ENCODE measurements at places on chromosomes 3 and 15.

- DNase-seq: no peak
Measured at GRCh38 chr15:85963262-85963760, 116.4 kb upstream of the AGBL1 start.

GRCh38 chr15:53072077-53072476, 281.9 kb upstream of the ONECUT1 start:
- peak; percentile 55 for DNase-seq

GRCh38 chr3:22263042-22263441, 512.0 kb upstream of the ZNF385D start:
- DNase-seq: no peak

- peak; percentile 20 for DNase-seq
Measured at GRCh38 chr3:53023072-53023823, 22.6 kb downstream of the SFMBT1 start.

- DNase-seq: no peak
Measured at GRCh38 chr15:67931861-67932260, 92.0 kb upstream of the RNU6-1 start.

- peak; percentile 92 for DNase-seq
Measured at GRCh38 chr15:36612063-36612788, 32.8 kb downstream of the CDIN1 start.

- no peak for DNase-seq
Measured at GRCh38 chr3:10268930-10269329, 20.7 kb downstream of the TATDN2 start.

- no peak for DNase-seq
Measured at GRCh38 chr15:26838742-26839460, 28.0 kb upstream of the GABRA5 start.

DNA sequence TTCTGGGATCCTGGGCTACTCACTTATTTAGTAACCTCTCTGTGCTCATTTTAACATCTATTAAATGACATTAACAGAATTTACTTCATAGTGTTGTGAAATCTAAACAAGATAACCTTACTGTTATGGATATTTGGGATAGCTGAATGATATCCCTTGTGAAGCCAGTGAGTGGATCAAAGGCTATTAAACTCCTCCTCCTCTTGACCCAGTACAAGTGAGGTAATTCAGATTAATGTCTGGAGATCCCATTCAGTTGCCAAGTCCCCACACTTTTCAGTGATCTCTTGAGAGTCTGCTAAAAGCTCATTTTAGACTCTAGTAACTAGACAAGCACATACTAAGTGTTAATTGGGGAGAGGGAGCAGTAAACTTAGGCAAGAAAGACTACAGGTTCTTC, 2.5 kb upstream of the ANKRD28 start:
- DNase-seq: peak; percentile 42

- no peak for DNase-seq
Measured at GRCh38 chr3:6785726-6786125, 75.2 kb upstream of the GRM7 start.

GRCh38 chr3:154766765-154767503, 313.2 kb upstream of the MME start:
- no peak for DNase-seq

GRCh38 chr3:138359148-138359918, 11.0 kb downstream of the MRAS start:
- DNase-seq: no peak

DNA sequence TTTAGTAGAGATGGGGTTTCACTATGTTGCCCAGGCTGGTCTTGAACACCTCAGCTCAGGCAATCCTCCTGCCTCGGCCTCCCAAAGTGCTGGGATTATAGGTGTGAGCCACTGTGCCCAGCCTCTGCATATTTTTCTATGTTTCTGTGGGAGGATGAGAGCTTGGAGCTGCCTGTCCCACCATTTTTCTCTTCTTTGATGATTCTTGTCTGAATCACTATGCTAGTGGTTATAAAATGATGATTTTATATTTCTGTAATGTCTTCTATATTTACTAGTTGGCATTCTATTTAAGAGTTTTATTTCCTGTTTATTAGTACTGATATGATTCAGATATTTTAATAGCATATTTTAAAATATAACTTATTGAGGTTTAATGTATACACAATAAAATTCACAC, 69.7 kb downstream of the CHCHD6 start:
- peak; percentile 53 for DNase-seq

GRCh38 chr3:170632780-170633179, 46.9 kb upstream of the SLC7A14 start:
- no peak for DNase-seq

DNA sequence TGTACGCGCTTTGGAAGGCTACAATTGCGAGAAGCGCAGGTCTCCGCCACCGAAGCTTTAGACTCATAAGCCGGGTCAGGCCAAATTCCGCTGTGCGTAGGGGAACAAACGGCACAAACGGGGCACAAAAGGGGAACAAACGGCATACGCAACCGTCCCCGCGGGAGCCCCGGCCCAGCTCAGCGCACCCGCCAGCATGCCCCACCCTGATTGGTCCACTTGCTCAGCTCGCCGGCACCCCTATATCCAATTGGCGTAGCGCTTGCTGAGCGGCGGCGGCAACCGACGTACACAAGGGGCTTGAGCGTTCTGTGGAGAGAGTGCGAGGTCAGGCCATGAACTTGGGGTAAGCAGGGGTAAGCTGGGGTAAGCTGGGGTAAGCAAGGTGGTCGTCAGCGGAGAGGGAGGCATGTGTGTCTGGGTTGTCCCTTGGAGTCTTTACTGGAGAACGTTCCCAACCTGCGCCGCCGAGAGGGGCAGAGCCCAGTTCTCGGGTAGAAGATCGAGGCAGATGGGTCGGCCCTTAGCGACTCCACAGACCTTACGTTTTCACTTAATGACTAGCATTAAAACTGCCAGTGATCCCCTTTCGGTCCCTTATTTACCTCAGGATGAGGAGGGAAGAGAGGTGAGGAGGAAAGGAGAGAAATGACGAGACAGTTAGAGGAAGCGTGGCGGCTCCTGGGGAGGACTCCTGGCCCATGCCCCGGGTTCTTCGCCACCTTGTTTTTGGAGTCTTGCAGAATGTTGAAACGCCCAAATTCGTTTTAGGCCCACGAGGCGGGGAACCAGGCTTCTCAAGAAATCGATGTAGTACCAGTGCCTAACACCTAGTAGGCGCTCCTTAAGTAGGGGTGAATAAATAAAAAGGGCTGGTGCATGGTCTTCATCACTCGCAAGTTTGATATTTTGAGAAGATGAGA, at the start of gene CCDC66:
Gene CCDC66 (plus strand): TSS at position 268 of the 923 bp plus-strand sequence. CDS start 68 bp downstream, at position 336.
- peak; percentile 92 for DNase-seq

DNA sequence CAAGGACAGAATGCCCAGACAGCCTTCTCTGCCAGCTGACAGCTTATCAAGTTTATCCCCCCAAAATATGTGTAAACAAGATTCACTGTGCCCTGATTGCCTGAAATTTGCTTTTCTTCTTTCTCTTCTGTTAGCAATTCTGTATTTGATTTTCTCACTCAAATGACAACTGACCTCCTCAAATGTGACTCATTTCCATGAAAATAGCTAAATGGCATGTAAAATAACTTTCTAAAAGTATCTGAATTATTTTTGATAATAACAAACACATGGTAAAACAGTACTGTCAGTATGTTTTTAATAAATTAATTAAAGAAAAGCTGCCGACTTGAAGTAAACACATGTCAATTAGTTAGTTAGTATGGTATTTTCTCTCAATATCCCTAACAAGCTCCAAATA, 202.3 kb upstream of the STAC start:
- no peak for DNase-seq

DNA sequence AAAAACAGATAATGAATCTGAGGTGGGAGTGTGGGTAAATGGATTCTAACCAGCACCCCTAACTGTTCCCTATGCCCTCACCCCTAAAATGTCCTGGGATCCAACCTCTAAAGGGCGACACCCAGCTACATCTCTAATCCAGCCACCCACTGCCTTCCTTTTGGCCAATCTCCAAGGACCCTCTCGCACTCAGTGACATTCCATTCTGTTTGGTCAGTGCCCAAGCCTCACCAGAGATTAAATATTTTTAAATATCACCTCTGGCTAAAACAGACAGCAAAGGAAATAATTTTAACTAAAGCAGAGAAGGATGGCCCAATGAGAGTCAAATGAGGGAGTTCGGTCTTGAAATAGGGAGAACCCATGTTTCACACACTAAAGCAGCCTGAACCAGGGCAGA, 19.9 kb upstream of the SCN10A start:
- DNase-seq: no peak

DNA sequence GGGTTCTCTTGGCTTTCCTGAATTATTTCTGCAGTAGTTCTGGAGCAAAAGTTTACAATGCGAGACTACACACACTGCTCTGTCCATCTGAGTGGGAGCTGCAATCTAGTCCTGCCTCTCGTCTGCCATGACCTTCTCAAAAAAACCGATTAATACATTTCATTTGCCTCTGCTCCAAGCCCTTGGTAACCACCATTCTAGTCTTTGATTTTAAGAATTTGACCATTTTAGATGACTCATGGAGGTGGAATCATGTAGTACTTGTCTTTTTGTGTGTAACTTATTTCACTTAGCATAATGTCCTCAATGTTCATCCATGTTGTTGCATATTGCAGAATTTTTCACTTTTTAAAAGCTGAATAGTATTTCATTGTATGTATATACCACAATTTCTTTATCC, 356.9 kb downstream of the SV2B start:
- DNase-seq: no peak

- DNase-seq: no peak
Measured at GRCh38 chr3:192186498-192186897, 540.8 kb downstream of the FGF12 start.

DNA sequence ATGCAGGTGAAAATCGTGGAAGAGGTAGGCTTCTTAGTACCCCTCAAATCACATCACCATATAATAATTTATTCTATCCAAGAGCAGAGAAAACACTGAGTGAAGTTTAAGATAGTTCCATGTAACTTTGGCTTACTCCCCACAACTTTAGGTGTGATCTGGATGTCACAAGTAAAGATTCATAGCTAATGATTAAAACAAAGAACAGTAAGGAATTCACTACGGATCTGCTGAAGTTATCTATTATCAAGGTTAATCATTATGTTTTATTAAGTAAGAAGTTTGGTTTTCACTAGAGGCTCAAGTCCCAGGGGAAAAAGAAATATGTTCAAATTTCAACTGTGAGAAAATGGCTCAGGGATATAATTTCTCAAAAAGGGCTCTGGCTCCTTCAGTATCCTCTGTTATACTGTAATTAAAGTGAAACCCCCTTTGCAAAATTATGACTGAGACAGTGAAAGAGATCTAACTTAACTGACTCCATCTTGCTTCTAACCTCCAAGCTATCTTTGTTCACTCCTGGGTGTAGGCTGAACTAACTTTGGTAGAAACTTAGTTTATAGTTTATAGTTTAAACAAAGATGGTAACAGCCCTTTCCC, 17.1 kb downstream of the CD80 start:
- DNase-seq: no peak

DNA sequence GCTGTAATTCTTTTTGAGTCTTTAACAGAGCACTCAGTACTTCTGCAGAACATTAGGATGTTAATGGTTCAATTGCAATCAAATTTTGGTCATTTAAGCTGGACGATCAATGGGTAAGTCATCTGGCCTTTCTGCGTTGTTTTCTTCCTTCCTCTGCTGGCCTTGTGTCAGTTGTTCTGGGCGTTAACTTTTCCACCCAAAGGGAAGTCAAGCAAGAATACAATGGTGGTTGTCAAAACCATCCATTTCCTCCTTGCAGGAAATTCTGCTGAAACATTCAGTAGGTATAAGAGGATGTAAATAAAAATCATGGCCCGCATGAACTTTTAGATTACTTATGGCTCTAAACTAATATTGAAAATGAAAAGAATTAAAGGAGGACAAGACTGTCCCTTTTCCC, 584.0 kb downstream of the GRM7 start:
- no peak for DNase-seq

DNA sequence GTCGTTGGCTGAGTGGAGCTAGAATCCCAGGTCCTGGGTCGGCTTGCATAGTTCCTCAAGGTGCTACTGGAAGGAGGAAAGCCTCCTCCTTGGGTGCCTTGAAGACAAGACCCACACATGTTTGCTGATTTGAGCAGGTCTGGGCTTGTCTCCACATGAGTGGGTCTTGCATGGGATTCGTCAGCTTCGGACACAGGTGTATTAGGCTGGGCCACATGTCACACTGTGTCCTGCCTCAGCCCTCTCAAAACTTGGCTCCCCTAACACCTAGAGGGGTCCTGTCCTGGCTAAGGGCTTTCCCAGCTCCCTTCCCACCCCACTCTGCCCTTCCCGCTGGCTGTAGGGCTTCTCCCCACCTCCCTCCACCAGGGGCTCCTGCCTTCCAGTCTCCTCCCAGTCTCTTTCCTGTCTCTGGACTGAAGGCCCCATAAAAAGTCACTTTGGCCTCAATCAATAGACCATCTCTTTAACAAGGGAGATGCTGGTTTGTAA, 73.0 kb upstream of the ADPGK start:
- no peak for DNase-seq

DNA sequence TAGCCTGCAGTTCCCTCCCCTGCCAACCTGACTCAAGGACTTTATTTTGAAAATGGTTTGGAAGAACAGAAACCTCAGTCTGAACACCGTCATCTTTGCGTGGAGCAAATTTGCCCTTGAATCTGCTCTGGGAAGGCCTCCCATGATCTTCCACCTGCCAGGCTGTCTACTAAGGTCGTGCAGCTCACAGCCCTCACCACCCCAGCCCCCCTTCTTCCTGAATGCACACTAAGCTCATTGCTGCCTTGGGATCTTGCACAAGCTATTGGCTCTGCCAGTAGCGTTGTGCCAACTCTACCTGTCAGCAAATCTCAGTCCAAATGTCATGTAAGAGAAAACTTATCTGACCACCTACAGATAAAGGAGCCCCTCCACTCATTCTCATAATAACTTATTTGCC, 141.5 kb downstream of the USP13 start:
- no peak for DNase-seq

DNA sequence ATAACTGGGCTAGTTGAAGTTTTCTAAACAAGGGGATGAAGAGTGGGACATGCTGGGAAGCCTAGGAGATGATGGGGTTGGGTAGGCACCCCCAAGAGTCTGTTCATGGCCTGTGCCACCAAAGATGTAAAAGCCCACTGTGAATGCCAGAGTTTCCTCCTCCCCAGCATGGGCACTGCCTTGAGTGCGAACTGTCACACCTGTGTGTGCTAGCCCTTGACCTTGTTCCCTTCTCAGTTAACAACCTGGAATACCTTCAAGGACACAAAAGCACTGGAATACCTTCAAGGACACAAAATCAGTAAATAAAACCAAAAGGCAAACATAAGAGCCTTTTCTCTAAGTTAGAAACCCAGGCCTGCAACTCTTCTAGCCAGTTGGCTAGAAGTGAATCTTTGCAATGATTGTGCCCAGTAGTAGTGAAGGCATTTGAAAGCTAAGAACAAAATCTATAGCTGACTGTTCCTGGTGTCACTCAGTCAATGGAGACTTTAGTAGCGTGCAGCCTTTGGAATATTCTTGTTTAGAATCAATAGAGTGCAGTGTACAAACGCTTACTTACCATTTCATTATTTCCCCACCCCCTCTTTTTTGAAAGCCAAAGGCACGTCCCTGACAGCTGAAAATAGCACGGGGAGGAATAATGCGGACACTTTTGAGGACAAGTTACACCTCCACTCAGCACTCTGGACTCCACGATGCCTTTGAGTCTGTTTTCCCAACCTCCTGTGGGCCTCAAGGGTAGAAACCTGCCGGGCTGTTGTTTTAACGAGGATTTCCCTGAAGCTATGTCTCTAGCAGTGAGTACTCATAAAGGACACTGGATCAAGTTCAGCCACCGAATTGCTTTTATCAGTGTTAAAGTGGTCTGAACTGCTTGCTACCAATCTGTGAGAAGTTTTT, 24.2 kb downstream of the PSMD6 start:
- DNase-seq: no peak
